ENCODE measurements at places on chromosomes 13 and 19.
A peak's percentile ranks its signal among the peaks of the same experiment; 100 is the strongest.

DNA sequence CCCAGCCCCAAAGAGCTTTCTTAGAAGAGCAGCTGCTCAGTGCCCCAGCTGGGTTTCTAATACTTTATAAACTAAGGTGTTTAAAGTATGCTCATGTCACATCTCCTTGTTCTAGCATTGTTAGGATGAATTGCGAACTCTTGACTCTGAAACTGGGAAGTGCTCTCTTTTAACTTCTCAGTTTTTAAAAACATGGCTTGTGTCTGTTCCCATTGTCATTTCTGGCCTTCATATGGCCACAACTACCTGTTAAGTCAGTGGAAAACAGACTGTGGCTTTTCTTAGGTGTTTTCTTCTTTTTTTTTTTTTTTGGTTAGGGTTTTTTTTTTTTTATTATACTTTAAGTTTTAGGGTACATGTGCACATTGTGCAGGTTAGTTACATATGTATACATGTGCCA lies 164.7 kb downstream of the KCNRG start:
- no peak for DNase-seq

GRCh38 chr13:44309794-44310757 lies 63.5 kb upstream of the SERP2 start:
- DNase-seq: no peak

DNA sequence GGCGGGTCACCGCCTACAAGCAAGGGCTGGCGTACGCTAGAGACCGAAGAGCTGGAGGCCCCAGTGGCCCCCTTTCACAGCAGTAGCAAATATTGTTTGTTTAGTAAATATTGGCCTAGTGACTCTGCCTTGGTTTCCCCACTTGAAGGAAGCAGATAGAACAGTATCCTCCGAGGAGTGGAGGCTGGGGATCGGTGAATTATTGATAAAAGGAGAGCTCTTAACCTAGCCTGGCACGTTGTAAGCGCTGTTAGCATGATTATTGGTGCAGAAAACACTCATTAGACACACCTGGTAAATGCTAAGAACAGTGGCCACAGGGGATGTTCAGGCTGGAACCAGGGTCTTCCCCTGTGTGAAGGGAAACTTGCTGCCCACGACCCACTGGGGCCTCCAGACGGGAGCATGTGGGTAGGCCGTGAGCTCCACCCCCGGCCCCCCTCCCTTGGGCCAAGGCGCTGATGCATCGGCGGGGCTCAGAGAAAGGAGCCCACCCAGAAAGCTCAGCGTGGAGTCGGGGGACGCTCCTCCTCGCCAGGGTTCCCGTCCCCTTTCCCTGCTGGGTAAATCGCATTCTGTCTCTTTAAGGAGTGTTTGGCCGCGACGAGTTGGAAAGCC lies 2.3 kb downstream of the IER2 start:
- no peak for DNase-seq

DNA sequence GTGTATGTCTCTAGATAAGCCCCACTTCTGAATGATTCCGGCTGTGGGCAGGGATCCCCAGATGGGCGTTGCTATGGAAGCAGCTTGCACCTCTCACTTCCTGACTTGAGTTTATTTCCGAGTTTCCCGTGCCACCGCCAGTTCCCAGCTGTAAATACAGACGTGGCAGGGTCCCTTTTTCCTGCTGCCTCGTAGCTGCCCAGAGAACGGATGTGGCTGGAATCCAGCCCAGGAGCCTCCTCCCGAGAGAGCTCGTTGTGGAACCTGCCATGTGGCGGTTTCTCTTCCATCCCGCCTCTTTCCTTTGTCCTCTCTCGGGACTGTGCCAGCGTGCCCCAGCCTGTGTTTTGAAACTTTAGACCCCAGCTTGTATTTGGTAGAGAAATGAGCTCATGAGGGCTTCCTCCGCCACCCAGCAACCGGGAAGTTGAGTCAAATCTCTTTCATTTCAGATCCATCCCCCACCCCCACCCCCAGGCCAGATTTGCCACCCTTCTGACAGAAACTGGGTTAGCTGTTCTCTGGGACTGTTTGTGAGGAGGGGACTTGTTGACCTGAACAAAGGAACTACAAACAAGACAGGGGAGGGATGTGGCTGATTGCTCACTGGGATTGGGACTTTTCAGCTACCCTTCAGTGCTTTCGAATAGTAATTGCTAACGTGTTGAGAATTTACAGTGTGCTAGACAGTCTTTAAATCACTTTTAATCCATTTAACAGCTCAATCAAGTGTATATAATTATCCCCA lies 96.6 kb downstream of the SIPA1L3 start:
- peak; percentile 54 for DNase-seq

- DNase-seq: no peak
Measured at GRCh38 chr13:104833221-104833620, 1702.2 kb downstream of the EFNB2 start.

- DNase-seq: peak; percentile 42
Measured at GRCh38 chr13:113192902-113193301, 15.6 kb downstream of the PCID2 start.

DNA sequence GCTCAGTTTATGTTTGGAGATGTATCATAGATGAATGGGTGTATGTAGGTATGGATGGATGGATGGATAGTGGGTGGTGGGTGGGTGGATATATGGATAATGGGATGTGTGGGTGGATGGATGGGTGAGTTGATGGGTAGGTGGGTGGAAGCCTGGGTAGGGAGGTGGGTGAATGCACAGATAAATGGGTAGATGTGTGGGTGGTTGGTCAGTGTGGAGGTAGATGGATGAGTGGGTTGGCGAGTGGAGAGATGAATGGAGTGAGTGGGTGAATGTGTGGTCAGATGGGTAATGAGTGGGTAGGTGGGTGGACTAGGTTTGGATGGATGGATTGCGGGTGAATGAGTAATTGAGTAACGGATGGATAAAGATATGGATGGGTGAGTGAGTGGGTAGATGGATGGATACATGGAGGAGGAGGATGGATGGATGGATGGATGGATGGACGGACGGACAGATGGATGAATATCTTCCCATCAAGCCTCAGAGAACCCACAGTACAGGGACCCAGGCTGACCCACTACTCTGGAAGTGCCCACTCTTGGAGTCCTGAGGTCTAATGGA lies 13.4 kb downstream of the MEIS3 start:
- no peak for DNase-seq

DNA sequence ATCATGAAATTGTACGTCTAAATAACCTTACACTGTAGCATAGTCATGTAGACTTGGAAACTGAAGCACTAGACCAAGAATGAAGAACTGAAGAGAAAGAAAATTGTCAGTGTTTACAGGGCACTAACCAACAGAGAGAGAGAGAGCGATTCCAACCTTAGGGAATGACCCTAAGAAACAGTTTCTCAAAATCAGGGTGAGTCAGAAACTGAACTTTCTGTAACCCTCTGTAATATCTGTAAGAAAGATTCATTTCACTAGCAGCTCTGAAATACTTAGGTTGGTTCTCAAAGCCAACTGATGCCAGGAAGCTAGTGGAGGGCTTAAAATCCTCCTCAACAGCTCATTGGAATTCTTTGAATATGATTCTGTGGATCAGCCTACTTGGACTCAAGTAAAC lies 936.9 kb downstream of the EFNB2 start:
- DNase-seq: peak; percentile 18

GRCh38 chr19:51926784-51927741 lies at the start of gene ZNF613:
ZNF613 (plus strand) TSS chr19:51927472; CDS start chr19:51936221, 8,749 bp downstream.
- peak; percentile 92 for DNase-seq

- DNase-seq: no peak
Measured at GRCh38 chr13:37070145-37070695, 10.7 kb upstream of the SUPT20H start.

DNA sequence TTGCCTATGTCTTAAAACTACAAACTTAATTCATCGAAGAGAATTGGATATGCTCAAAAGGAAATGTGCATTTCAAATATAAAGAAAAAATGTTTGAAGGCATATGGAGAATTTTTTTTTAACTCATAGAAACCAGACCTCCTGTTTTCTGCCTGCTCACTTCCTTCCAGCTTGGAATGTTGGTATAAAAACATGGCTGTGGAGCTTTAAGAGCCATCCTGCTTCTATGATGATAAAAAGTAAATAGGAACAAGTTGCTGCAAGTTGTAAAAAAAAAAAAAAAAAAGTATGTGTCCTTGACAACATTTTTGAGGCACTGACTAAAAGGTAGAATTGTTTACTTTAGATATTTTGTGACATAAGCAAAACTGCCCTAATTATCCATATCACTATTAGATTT lies 1230.7 kb downstream of the PCDH9 start:
- no peak for DNase-seq

DNA sequence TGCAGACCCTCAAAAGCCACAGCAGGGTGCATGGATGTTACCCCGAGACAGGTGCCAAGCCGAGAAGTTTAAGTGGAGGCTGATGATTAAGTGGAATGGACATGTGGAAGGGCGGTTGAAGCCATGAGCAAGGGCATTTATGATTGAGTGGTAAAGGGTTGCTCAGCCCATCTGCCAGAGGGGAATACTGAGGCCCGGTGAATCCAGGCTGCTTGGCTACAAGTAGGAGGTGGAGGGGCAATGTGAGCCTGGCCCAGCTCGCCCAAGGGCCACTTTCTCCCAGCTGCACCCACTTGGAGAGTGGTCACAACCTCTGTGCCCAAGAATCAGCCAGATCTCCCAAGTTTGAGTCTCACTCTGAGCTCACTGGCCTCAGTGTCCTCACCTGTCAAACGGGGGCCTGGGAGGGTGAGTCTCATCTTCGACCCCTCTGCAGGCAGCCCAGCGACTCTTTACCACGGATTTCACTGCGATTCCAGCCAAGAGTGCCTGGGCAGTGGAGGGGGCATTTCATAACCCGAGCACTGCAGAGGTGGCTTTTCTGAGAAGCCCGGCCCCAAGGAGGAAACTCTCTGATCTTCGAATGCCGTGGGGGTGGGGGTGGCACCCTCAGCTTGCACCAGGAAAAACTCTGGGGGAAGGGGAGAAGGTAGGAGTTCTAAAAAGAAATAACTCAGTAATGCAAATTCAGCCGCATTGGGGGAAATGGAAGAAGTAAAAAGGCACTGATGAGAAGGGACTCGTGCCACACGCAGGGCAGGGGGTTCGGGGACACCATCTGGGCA lies 62.9 kb upstream of the KLF2 start:
- DNase-seq: no peak

DNA sequence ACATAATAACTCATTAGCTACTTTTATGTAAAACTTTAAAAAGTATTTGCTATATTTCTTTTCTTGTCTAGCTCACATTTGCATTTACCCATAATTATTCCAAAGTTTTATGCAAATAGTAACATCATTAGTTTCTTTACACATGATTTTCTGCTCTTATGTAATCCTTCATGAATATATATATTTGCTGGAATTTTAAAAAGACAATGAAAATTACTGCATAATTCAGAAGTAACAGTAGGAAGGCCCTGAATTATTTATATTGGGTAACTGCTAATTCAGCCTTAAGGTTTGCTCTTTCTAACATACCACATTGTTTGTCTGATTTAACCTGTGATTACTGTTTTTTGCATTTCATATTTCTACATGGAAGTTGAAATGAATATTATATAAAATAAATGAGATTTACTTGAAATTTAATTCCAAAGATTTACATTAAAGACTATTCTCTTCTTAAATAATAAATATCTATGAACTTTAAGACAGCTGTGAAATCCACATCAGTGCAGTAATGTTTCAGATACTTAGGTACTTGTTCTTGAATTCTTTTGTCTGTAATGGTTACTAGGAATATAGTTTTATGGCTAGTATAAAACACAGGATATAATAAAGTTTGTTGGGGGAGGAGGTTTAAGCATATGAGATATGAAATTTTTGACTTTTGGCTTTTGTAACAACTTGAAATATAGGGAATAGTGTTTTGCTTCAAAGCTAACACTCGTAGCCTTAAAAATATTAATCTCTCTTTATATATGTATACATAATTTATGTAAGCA lies 46.0 kb downstream of the B3GLCT start:
- DNase-seq: no peak

DNA sequence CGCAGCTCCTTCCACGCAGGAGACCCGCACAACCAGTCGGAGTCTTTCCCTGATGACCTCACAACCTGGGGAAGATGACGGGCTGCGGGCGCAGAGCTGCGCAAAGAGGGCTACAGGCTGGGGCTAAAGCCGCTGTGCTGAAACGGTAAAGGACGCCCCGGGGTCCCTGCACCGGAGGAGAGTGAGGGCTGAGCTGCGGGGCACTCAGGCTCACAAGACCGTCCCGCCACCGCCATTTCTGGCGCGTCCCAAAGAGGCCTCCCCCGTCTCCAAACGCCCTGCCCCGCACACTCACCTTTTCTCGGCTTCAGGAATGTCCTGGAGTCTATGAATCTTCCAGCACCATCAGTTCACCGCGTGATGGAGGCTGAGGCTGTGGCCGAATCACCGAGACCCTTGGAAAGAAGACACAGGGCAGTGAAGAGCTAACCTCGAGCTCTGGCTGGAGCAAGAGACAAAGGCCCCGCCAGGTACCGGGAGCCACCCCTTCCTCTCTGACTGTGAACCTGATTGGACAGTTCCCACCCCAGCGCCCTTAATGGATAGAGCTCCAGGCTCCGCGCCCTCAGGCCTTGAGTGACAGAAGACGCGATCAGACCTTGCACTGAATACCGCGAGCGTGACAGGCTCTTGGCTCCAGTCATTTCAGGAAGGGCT lies 41.8 kb upstream of the ZNF429 start:
- DNase-seq: no peak

GRCh38 chr19:35302446-35302845 lies 10.5 kb downstream of the MAG start:
- DNase-seq: no peak

- no peak for DNase-seq
Measured at GRCh38 chr19:1053176-1054101, 13.5 kb upstream of the ARHGAP45 start.

- DNase-seq: peak; percentile 37
Measured at GRCh38 chr19:34336781-34337271, 28.2 kb upstream of the GPI start.

DNA sequence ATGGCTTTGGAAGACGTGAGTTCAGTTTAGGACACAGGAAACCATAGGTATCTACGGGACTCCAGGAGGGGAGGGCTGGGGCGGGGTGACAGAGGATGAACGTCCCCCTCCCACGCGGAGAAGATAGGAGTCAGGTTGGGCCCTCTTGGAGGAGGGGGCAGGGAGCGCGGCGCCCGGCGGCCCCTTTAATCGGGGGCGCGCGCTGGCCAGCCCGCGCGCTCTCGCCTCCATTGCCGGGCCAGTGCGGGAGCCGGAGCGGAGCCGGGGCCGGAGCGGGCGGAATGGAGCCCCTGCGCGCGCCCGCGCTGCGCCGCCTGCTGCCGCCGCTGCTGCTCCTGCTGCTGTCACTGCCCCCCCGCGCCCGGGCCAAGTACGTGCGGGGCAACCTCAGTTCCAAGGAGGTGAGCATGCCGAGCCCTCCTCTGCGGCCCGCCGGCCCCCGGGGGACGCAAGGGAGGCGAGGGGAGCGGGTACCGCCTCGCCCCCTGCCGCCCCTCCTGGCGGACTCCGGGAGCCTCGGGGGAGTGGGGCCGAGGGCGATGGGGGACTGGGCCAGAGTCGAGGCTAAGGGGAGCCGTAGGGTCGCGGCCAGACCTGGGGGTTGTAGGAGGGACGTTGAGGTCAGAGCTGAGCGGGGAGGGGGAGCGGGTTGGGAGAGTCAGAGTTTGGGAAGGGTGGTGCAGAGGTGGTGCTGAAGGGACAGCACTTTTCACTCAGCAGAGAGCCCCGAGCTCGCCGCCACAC lies at the start of gene TMEM145:
Gene TMEM145 (plus strand): TSS at position 214 of the 744 bp plus-strand sequence. CDS start 68 bp downstream, at position 282.
- peak; percentile 87 for DNase-seq

- DNase-seq: peak; percentile 84
Measured at GRCh38 chr19:14118165-14119051, 846 bp upstream of the PRKACA start.

Data from AG20443 (cell line).